ENCODE measurements at places on chromosomes 4 and X. TPM values are rescaled to one million over a fixed set of nuclear protein-coding genes. Genes with fewer than 3 reads are reported as not detected.

DNA sequence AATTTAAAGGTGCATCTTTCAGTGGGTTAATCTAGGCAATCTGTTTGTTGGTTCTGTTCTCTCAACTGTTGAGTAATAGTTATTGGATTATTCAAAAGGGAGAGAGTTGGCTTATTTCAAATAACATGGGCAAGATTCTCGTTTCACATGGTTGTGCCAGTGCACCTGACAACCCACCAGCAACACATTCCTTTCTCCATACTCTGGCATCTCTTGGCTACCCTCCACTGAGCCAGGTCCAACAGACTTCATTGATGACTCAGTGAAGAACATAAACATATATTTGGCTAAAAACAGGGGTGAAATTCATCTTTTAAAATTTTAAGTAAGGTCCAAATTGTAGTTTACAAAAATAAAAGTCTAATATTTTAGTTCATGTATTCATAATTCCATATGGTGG lies 967.2 kb downstream of the RPA4 start:
- no peak for DNase-seq

DNA sequence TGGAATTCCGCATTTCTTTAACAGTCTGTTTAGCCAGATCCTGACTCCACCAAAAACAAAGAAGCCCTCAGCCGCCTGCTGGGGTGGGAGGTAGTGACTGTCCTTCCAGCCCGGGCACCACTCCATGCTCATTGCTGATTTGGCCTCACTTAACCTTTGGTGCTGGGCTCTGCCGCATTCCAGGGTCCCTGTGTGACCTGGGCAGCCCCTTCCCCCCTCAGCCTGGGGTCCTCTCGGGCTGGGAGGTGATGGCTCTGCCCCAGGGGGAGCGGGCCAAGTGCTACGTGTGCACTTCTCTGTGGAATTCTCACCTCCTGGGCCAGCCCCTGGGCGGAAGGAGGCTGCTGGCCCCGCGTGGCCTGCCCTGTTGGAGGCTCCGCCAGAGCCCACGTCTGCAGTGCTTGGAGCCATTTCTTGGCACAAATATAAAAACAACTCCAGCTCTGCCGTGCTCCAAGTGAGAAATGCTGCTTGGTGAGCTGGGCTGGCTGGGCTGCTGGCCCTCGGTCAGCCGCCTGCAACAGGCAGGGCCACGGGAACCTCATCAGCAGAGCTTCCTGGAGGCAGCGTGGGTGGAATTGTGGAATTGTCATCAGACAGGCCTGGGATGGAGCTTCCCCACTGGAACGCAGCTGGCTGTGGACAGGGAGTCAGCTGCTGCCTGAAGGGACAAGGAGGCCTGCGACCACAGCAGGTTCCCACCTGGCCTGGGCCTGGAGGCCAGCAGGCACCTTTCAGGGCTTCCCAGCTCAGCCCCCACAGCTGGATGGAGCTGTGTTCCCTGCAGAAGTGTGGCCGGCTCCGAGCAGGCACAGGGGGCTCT lies 66.0 kb downstream of the TRMT44 start:
- DNase-seq = no peak

- DNase-seq = no peak
Measured at GRCh38 chr4:29081234-29081955, 1638.8 kb upstream of the PCDH7 start.

GRCh38 chrX:150158554-150159332 lies 204.4 kb upstream of the MAMLD1 start:
- no peak for DNase-seq

- no peak for DNase-seq
Measured at GRCh38 chr4:22712529-22712928, 19.8 kb downstream of the GBA3 start.

DNA sequence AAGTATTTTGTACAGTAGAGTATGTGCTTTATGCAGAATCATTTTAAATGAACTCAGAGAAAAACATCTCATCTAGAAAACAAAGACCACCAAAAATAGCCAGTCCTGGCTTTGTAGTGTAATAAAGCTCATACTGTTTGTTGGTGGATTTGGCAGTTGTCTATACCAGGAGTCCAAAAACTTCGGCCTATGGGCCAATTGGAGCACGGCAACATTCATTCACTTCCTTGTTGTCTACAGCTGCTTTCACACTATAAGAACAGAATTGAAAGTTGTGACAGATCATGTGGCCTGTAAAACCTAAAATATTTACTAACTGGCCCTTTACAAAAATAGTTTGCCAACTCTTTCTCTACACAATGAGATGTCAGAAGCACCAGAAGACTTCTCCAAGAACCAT lies 5.3 kb downstream of the FBXW7 start:
- no peak for DNase-seq

CHST7 gene
- 2.5 TPM for total RNA-seq

ZCCHC18 gene
- 2.6 TPM for total RNA-seq

MGAT4D gene
- total RNA-seq = not detected

Data from activated CD8-positive, alpha-beta T cell treated with anti-CD3 and anti-CD28 coated beads for 36 hours (primary cell).